ENCODE measurements at places on chromosomes 11 and 22.

DNA sequence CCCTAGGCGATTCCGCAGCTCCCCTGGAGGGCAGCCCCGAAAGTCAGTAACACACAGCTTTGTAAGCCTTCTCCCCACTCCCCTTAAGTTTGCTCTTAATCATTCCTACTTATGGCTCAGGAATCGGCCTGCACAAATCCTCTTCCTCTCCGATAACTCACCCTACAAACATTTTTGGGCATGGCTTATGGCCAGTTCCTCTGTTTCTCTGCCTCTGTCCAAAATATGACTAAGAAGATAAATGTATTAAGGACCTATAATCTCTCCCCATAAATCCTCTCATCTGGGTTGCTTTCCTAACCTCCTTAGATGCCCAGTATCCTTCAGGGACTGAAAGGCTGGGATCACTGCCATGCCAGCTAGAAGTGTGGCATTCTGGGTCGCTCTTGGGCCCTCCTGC is 41.0 kb downstream of the PAMR1 start:
- DNase-seq = no peak

DNA sequence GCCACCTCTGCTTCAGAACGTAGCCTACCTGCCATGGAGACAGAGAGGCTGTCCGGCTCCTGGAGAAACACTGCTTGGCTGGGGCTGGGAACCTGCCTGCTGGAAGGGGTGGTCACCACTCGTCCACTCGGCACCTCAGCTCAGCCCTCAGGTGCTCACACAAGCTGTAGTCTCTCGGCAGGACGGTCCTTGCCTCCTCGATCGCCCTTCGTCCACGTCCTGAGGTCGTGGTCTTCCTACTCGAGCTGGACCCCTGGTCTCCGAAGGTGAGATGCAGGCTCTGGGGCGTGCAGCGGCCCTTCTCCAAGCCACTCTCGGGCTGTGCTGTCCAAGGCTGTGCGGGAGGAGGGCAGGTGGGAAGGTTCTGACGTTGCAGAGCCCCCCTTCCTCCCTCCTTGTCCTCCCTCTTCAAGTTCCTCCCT is at the start of gene TBX10:
Gene TBX10 (minus strand): TSS at position 326 of the 422 bp plus-strand sequence. CDS start 291 bp downstream, at position 35.
- no peak for DNase-seq

- DNase-seq = no peak
Measured at GRCh38 chr11:124672536-124673215, 863 bp downstream of the SIAE start.

GRCh38 chr11:62444835-62445234 is 26.0 kb downstream of the SCGB1A1 start:
- DNase-seq = no peak
